ENCODE measurements at places on chromosomes 6 and 20.

DNA sequence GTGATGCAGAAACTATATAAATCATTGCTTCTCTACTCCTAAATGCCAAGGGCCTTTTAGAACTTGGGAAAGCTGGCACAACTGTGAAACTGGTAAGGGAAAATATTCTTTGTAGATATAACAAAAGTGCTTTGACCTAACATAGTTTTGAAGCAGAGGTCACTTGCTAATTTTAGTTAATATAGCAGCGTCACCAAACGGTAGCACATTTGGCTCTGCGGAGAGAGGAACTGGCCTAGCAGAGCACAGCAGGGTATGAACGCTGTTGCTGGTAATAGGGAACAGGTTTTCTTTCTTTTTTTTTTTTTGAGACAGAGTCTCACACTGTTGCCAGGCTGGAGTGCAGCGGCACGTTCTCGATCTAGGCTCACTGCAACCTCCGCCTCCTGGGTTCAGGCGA lies 67.4 kb downstream of the ECT2L start:
- DNase-seq: no peak

DNA sequence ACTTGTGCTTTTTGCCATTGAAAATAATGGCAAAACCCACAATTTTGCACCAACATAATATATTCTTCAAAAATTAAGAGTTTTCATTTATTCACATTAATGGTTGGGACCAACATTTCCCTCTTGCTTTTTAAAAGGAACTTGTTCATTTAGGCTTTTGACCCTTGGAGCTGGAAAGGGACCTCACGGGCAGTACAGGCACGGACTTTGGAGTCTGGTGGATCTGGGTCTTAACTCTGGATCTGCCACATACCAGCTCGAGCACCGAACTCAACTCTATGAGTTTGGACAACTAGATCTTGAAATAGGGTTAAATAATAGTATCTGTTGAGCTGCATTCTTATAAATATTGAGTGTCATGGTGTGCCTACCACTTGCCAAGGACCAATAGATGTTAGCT lies 37.2 kb downstream of the AFDN start:
- no peak for DNase-seq

- DNase-seq: no peak
These were observed 81.2 kb upstream of the MAN1A1 start for GRCh38 chr6:119430805-119431204.

GRCh38 chr6:87099472-87099871 lies 4.6 kb upstream of the CGA start:
- peak; percentile 4 for DNase-seq

GRCh38 chr20:54158856-54159418 lies 14.8 kb downstream of the CYP24A1 start:
- DNase-seq: no peak

- DNase-seq: no peak
These were observed 8.5 kb downstream of the ISM1 start for GRCh38 chr20:13229538-13229937.

DNA sequence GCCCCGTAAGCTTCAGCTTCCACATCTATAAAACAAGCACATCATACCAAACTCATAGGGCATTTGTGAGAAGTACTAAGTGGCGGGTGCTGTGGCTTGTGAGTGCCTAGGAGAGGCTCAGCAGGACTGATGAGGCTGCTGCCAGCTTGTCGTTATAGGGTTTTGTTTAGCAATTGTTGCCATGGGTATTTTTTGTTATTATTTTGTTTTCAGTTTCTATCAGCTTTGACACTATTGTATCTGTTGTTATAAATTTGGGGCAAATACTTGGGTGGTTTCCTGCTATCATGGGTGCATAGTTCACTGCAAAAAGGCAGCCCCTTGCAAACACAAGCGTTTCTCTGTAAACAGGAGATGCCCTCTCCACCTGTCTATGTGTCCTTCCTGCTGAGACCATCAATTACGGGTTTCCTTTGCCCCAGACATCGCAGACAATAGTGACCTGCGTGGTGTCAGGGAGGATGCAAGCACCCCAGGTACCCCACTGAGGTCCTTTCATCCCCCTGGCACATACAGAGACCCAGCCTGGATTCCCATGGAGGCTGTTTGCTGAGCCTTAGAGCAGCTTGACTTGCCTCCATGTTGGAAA lies 3.1 kb upstream of the CCDC167 start:
- peak; percentile 88 for DNase-seq

GRCh38 chr6:77686931-77687330 lies 34.1 kb downstream of the MEI4 start:
- no peak for DNase-seq

GRCh38 chr20:2757969-2758368 lies 42.5 kb downstream of the CPXM1 start:
- no peak for DNase-seq

GRCh38 chr20:6057691-6058090 lies 3.8 kb upstream of the LRRN4 start:
- no peak for DNase-seq

DNA sequence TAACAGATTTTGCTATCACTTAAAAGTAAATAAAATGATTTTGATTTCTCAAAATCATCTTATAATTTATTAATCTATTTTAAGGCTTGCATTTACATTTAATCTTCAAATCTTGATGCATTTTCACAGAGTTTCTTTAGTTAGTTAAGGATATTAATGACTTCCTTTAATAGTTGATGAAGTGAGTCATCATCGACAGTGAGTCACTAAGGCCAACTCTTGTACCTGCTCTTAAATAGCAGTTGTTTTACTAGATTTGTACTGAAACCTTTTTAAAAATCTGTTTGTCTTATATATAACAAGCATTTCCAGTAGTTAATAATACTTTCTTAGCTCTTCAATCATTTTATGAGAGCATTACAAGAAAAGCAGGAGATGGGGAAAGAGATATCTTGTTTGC lies 191.7 kb downstream of the ESR1 start:
- DNase-seq: no peak

DNA sequence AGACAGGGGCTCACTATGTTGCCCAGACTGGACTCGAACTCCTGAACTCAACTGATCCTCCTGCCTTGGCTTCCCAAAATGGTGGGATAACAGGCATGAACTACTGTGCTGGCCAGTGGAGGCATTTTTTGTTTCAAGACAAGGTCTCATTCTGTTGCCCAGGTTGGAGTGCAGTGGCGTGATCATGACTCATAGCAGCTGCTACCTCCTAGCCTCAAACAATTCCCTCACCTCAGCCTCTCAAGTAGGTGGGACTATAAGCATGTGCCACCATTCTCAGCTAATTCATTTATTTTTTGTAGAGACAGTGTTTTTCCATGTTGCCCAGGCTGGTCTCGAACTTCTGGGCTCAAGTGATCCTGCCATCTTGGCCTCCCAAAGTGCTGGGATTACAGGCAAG lies 17.2 kb downstream of the ENPP3 start:
- no peak for DNase-seq

DNA sequence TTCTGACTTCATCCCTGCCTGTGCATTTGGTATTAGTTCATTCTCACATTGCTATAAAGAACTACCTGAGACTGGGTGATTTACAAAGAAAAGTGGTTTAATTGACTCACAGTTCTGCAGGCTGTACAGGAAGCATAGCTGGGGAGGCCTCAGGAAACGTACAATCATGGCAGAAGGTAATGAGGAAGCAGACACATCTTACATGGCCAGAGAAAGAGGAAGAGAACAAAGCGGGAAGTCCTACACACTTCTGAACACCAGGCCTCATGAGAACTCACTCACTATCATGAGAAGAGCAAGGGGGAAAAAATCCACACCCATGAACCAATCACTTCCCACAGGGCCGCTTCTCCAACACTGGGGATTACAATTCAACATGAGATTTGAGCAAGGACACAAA lies 303.9 kb downstream of the CBLN4 start:
- DNase-seq: no peak

- peak; percentile 78 for DNase-seq
These were observed 214.8 kb upstream of the BTBD3 start for GRCh38 chr20:11702721-11703518.

DNA sequence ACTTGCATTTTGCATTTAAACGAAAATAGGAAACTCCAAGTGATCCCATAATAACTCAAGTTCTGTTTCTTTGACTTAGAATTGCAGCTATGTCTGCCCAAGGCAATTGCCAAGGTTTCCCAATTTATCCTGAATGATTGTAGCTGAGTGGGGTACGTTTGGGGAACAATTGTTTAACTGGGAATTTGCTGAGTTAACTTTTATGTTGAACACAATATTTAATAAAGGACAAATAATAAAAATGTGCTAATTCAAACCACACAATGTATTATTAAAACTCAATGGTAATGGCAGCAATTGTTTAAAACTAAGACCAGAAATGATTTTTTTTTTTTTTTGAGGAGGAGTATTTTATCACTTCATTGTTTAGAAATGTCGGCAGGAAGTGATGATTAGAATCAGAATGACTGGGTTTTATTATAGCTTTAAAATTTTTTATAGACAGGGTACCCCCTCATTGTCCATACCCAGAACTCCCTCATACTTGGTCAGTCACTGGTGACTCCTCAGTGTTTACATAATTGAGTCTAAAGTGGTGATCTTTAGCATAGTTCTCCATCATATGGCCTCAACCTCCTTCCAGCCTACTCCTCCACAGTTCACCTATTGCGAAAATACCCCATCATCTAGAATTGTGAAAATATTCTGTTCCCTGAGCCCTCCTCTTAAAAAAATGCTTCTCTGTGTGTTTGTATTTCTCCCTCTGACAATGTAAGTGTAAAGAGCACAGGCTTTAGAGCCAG lies 389.2 kb upstream of the CITED2 start:
- no peak for DNase-seq

DNA sequence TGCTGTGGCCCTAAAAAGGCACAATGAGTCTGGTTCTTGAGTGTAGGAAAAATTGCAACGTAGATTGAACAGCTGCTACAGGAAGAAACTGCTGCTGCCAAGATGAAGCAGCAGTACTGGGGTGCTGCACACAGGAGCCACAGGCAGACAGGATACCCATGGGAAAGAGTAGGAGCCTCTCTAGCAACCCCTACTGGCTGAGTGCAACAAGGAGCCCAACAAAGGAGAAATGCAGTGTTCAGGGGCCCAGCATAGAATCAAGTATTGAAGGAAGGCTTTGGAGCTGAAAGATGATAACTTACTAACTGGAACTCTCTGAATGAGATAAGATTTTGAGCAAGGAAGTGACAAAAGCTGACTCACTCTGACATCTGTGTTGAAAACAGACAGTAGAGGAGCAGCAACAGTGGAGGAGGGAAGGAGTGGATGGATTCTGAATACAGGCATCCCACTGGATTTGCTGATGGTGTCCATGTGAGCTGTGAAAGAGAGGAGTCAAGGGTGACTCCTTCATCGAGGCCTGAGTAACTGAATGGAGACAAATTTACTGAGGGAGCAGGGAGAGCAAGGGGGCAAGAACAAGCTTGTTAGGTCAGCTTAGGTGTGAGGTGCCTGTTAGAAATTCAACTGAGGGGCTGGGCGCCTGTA lies 534.7 kb upstream of the JARID2 start:
- no peak for DNase-seq

DNA sequence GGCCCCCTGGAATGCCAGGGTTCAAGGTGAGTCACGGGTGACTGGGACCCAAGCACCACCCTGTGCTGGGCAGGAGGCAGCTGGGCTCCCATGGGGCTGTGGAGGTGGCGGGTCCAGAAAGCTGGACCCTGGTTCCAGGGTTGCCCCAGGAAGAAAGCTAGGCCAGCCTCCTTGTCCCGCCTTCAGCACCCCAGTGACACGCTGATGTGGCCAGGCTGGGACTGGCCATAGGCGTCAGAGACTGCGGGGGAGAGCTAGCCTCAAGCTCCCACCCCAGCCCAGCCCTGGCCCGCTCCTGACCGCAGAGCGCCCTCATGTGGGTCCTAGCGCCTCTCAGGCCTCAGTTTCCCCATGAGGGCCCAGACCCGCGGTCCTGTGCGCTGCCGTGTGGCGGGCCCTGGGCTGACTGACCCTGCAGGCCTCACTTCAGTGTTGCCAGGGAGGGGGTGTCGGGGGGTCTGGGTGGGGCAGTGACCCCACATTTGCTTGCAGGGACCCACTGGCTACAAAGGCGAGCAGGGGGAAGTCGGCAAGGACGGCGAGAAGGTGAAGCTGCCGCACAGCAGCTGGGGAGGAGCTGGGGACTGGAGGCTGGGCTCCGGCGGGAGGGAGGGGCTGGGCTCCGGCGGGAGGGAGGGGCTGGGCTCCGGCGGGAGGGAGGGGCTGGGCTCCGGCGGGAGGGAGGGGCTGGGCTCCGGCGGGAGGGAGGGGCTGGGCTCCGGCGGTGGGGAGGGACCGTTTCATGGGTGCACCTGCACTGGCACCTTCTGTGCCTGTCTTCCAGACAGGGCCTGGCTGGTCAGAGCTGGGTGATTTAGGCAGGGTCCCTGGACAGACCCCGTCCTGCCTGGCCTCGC lies 7.9 kb downstream of the COL9A3 start:
- DNase-seq: peak; percentile 58

GRCh38 chr6:83071023-83071422 lies 3.6 kb downstream of the DOP1A start:
- no peak for DNase-seq

DNA sequence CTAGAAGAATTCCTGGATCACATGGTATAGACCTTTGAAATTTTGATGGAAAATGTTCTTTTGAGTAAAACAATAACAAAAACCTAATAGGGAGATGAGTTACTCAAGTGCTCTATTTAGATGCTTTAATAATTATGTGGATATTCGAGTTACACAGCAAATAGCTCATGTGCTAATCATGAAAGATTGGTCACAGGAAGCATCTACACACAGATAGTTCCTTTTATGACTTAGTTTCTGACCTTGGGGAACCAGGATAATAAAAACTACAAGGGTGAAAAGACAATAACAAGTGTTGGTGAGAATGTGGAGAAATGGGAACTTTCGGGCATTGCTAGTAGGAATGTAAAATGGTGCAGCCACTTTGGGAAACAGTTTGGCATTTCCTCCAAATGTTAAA lies 19.7 kb downstream of the UBE2V1 start:
- DNase-seq: no peak

DNA sequence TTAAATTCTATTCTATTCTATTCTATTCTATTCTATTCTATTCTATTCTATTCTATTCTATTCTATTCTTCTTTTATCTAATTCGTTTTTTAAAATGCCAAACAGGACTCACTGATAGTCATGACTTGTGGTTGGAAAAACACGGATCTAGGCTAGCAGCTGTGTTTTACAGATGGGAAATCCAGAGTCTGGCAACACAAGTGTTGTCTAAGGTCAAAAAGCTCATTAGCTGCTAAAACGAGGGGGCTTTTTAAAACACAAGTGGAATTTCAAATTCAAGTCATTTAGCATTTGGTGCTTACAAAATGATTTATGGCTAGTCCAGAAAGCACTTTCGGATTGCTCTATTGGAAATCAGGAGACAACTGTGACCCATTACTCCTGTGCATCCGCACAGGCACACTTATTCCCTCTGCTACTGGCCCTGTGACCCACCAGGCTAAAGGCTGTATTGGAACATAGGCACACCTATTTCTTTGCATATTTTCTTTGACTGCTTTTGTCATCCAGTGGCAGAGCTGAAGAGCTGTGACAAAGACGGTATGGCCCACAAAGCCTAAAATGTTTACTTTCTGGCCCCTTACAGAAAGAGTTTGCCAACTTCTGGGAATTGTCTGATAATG lies 17.8 kb upstream of the MLIP start:
- no peak for DNase-seq

- no peak for DNase-seq
These were observed 270.2 kb downstream of the SMOC2 start for GRCh38 chr6:168711049-168711640.

GRCh38 chr6:109695468-109695867 lies 4.4 kb downstream of the FIG4 start:
- DNase-seq: no peak
